ENCODE measurements at places on chromosomes 12 and 14.

GRCh38 chr14:42469637-42470426 is 863.2 kb downstream of the LRFN5 start:
- no peak for DNase-seq

DNA sequence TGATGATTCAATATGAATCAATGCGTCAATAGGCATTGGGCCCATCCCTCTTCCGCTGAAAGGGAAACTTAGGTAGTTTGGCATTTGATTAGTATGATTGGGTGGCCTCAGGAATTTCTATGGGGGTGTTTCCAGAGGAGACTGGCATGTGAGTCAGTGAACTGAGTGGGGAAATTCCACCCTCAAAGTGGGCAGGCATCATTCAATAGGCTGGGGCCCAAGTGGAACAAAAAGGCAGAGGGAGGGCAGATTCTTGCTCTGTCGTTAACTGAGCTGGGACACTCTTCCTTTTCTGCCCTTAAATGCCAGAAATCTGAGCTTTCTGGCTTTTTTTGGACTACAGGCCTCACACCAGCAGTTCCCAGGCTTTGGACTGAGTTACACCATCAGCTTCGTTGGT is 373.5 kb downstream of the RPS29 start:
- DNase-seq = no peak

- DNase-seq = no peak
Measured at GRCh38 chr14:98947911-98948595, 323.9 kb downstream of the BCL11B start.

GRCh38 chr12:92446083-92446460 is 256.7 kb upstream of the PLEKHG7 start:
- DNase-seq = no peak

GRCh38 chr14:96205978-96206360 is 1.3 kb downstream of the BDKRB2 start:
- DNase-seq = no peak

GRCh38 chr12:106235770-106236169 is 12.1 kb downstream of the CKAP4 start:
- no peak for DNase-seq

DNA sequence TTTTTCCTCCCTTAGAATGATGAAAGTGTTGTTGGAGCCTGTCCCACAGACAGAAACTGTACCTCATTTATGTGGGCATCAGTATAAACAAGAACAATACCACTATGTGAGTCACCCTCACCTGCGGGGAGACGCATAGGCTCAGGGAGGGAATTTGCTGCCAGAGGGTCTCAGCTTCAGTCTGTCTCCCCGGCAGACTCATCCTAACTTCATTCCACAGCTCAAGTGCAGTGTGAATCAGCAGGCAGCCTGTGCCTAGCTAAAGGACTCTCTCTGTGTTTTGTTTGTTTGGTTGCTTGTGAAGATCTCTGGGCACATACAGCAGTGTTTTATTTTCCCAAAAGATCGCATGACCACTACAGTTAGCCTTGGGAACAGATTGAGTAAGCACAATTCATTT is 98.9 kb downstream of the PRKCH start:
- no peak for DNase-seq

DNA sequence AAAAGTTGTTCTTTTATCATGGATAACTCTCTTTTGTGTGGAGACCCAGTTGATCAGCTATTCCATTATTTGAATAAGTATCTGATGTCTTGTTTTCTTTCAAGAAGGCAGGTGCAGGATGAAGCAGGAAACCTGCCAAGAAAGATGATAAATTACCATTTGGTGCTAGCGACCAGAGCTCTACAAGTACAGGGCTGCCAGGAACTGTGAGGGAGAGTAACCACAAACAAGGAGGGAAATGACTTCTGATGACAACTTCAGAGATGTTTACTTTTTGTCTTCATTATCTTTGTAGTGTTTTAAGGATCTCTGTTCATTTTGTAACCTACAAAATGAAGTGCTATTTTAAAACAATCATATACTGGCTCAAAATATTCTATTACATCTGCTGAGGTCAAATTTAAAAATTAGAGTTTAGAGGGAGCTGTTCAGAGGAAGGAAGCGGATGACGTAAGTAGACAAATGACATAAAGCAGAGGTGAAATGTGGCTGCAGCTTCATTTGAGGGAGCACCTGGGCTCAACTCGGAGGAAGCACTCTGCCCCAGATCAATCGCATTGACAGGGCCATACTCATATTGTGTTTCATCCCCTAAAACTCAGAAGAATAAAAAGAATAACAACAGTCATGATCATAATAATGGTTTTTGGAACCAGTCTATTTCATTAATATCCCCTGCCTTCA is 226.8 kb downstream of the C12orf42 start:
- no peak for DNase-seq
